Muscle of leg (tissue), 16 donors: ENCODE measurements at places on chromosomes 5 and 9. TPM values are rescaled to one million over a fixed set of nuclear protein-coding genes. Genes with fewer than 3 reads are reported as not detected.

PCDHB2 gene
- 4.0 TPM for polyA plus RNA-seq

PCDHGB4 gene
- 3.0 TPM for polyA plus RNA-seq

FPGS gene
- 46.5 TPM for polyA plus RNA-seq

DNA sequence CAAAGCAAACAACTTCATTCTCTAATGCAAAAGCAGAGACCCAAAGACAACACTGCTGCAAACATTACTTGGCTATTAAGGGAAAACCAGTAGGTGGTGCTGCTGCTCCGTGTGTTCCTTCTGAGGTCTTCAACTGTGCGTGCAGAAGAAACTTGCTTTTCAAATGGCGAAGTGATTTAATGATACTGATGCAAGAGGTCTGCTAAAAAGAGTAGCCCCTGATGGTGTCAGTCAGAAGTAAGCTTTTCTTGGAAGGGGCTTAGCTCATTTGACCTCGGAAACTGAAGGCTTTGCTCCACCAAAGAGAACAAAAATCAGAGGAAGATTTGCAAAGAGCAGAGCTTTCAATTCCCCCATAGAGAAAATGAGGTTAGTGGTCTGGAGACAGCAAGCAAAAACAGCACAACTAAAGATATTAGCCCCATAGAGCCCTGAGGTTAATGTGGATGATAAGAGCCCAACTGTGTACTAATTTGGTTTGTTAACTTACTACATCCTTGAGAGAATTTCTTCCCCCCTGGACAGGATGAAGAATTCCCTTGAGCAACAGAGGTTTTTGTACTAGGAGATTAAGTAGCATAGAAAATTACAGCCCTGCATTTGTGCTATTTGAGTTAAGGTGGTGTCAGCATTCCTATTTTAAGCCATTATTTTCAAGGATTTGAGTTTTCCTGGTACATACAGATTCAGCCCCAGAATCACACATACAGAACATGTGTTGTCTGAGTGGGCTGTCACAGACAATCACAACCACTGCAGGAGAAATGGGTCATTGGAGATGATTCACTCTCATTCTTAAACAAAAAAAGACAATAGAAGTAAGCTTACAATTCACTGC lies 153.2 kb upstream of the C9orf72 start:
- peak; percentile 91 for DNase-seq
- H3K4me1 ChIP-seq, result no peaks in the 10 kb centered on the region
- H3K4me3 ChIP-seq, result no peak overlapping the region
- H3K27ac ChIP-seq, result no peak overlapping the region

DNA sequence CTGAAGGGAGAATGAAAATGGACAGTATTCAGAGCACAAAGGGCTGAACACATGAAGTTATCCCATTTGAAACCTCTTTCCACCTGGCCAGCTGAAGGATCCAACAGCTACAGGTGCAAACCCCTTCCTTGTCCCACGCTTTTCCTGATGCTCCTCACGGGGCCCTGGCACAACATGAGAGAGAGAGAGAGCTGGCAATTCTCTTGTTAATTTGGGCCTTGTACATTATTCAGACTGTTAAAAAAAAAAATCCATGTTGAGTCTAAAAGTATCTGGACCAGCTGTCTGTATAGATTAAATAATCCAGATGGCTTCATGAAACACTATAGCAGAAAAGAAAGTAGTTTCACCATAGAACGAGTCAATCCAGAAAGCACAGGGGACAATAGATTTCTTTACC lies 74.1 kb downstream of the HMHB1 start:
- H3K4me1 ChIP-seq, result peaks cover 26% of the 10 kb centered on the region
- H3K4me3 ChIP-seq, result no peak overlapping the region
- peak overlapping the region; percentile 80 for H3K27ac ChIP-seq
- DNase-seq, result peak; percentile 85
- H3K36me3 ChIP-seq, result no peaks in the 10 kb centered on the region

- H3K27me3 ChIP-seq, result no peaks in the 10 kb centered on the region
- DNase-seq, result no peak
- no peaks in the 10 kb centered on the region for H3K36me3 ChIP-seq
- no peak overlapping the region for H3K4me3 ChIP-seq
These were observed 34.0 kb downstream of the ZNF474 start for GRCh38 chr5:122163121-122164069.

- peak; percentile 91 for DNase-seq
- H3K27me3 ChIP-seq, result no peaks in the 10 kb centered on the region
- H3K4me1 ChIP-seq, result peaks cover 3% of the 10 kb centered on the region
- H3K4me3 ChIP-seq, result no peak overlapping the region
These were observed 21.0 kb downstream of the F2R start for GRCh38 chr5:76736679-76737556.

- no peaks in the 10 kb centered on the region for H3K27me3 ChIP-seq
- H3K4me3 ChIP-seq, result no peak overlapping the region
- no peak overlapping the region for H3K27ac ChIP-seq
- H3K4me1 ChIP-seq, result no peaks in the 10 kb centered on the region
These were observed 53.0 kb upstream of the RFX3 start for GRCh38 chr9:3578786-3579185.

DNA sequence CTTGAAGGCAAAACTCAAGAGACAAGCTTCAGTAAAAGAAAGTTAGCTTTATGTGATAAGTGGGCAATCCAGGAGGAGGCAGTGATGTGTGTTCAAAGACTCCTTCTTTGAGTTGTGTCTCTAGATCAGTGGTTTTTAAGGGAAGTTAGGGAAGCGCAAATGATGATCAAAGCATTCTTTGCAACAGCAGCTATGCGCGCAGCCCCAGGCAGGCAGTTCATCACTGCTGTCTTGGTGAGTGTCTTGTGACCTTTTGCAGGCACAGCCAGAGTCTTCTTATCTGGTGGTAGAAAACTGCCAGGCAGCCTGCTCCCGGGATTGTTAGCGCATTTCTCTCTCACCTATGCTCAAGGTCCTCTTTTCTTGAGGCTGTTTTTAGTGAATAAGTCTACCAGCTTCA lies 40.3 kb upstream of the CLK4 start:
- no peak overlapping the region for H3K27ac ChIP-seq
- peaks cover 3% of the 10 kb centered on the region for H3K27me3 ChIP-seq
- no peak overlapping the region for H3K4me3 ChIP-seq

- H3K36me3 ChIP-seq, result no peaks in the 10 kb centered on the region
- no peak overlapping the region for H3K4me3 ChIP-seq
- DNase-seq, result no peak
- H3K4me1 ChIP-seq, result no peaks in the 10 kb centered on the region
- no peaks in the 10 kb centered on the region for H3K27me3 ChIP-seq
- H3K27ac ChIP-seq, result no peak overlapping the region
These were observed 325.7 kb downstream of the SLF1 start for GRCh38 chr5:94944160-94944559.

- peaks cover 25% of the 10 kb centered on the region for H3K4me1 ChIP-seq
- H3K36me3 ChIP-seq, result peaks cover 29% of the 10 kb centered on the region
- H3K27ac ChIP-seq, result no peak overlapping the region
- H3K4me3 ChIP-seq, result no peak overlapping the region
- no peaks in the 10 kb centered on the region for H3K27me3 ChIP-seq
These were observed 10.0 kb downstream of the DNAJB5 start for GRCh38 chr9:34999576-34999975.

DNA sequence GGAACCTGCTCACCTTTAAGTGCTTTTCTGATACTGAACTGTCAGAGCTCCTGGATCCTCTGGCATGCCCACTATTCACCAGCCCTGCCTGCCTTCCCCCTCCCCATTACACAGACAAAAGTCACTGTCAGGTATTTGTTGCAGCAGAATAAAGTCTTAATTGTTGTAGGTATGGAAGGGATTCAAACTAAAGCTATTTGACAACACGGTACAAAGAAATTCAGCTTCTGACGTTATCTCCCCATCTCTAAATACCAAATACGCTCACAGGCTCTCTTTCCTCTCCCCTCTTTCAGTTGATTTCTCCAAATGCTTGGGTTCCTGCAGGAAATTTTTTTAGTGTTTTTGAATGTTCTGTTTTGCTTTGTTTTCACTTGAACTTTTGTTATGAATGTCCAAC lies 9.3 kb upstream of the TGFBR1 start:
- no peaks in the 10 kb centered on the region for H3K36me3 ChIP-seq
- no peaks in the 10 kb centered on the region for H3K4me1 ChIP-seq
- no peak for DNase-seq
- H3K27ac ChIP-seq, result no peak overlapping the region
- H3K4me3 ChIP-seq, result no peak overlapping the region
- H3K27me3 ChIP-seq, result no peaks in the 10 kb centered on the region
